CD4-positive, CD25-positive, alpha-beta regulatory T cell (primary cell): ENCODE measurements at places on chromosomes 16 and 17.

DNA sequence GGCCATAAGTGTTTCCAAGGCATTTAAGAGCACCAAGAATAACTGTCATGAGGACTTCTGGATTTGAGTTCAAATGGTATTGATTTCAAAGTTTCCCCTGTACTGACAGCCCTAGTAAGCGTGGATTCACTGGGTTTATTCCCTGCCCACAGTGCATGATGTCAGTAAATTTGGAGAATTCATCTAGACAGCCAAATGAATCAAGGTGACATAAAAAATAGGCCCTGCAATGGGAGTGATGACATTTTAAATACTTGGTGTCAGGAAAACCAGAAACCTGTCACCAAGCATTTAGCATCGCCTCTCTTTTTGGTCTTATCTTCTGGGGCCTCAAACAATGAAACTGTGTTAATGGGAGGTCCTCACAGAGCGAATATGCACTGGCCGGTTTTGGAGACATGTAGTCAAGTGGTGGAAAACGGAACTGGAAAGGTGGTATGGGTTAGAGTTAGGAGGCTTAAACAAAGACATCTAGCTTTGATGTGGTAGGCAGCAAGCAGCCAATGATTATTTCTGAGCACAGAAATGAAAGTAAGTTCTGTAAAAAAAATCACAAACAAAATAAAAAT is 29.1 kb downstream of the COG4 start:
- DNase-seq = peak; percentile 37

DNA sequence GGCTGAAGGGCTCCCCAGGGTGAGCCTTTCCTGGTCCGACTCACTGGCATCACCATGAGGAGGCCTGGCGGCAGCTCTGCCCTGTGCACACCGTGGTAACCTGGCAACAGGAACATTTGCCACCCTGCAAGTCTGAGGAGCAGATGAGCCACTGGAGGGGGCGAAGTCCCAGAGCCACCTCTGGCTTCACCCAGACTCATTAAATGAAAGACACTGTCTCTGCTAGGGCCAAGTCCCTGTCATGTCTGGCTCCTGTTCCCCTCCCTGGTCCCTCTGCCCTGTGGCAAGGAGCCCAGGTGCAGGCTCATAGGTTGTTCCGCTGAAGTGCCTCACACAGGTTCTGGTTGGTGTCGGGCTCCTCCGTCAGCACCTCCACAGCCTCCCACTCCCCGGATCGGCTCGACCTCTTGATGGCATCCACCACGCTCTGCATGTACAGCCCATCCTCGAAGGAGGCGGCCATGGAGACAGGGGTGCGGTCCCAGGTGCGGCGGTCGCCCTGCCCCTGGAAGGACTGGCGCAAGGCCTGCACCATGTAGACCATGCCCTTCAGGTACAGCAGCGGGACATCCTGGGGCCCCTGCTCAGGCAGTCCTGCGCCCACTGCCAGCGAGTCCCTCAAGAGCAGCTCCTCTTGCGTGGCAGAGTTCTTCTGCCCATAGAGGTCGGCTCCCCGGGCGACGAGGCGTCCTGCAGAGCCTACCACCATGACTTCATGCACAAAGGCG is 8.4 kb downstream of the C16orf86 start:
- DNase-seq = no peak

DNA sequence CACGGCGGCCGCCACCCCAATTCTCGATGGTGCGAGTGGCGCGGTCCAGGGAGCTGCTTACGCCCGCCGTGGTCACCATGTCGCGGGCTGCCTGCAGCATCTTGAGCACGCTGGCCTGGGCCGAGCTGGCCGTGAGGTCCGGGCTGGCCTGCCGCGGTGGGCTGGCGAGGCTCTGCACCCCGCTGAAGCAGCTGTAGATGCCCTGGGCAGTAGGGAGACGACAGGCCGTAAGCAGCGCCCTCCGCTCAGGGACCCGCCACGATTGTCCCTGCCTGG is 16.4 kb downstream of the GRIN2C start:
- no peak for DNase-seq

DNA sequence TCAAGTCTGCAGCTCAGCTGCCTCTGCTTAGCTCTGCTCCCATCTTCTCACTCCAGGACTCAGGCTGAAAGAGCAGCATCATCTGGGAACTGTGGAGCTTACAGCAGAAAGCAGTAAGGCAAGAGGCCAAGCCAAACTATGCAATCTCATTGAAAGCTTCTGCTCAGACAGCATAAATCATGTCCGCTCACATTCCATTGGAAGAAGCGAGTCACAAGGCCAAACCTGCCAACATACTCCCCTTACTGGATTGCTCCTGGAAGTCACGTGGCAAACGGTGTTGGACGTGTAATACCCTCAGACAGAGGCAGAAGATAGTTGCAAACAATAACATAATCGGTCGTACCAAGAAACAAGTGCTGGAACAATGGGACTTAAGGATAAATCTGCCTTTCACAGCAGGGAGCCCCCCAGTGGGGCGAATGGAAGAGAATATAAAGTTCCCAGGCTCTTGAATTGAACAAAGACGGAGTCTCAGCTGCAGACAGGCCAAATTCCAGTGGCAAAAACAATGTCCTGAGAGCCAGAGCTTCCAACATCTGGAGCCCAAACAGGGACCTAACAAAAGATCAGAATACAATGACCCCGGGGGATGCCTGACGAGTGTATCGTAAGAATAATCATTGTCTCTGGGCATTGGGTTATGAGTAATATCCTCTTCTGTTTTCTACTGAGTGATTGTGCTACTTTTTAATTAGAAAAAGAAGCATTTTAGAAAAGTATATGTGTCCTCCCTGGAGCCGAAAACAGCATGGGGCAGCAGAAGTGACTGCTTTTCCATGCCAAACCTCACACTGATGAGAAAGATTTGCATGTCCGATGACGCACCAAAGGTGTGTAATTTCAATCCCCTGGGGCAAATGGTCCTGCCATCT is 68.4 kb downstream of the CMC2 start:
- DNase-seq = no peak

GRCh38 chr16:86033016-86033474 is 134.1 kb downstream of the IRF8 start:
- no peak for DNase-seq

GRCh38 chr16:89759746-89760340 is 38.5 kb downstream of the ZNF276 start:
- DNase-seq = no peak

DNA sequence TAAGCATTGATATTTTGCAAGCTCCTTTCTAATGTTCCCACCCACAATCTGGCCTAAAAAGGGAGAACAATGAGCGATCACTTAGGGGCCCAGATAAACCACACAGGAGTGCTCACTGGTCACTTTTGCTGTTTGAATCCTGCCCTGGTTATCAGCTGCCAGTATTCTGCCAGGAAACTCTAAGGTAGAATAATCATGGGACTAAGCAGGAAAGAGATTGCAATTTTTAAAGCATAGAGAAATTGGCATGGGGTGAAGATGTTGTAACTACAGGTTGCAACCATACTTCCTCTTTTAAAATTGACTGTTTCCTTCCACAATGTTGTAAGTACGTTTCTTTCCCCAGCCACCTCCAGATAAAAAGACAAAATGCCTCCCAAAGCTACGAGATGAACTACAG is 251.2 kb upstream of the CDH11 start:
- DNase-seq = no peak

GRCh38 chr17:3879186-3879585 is 13.7 kb downstream of the CAMKK1 start:
- DNase-seq = no peak

DNA sequence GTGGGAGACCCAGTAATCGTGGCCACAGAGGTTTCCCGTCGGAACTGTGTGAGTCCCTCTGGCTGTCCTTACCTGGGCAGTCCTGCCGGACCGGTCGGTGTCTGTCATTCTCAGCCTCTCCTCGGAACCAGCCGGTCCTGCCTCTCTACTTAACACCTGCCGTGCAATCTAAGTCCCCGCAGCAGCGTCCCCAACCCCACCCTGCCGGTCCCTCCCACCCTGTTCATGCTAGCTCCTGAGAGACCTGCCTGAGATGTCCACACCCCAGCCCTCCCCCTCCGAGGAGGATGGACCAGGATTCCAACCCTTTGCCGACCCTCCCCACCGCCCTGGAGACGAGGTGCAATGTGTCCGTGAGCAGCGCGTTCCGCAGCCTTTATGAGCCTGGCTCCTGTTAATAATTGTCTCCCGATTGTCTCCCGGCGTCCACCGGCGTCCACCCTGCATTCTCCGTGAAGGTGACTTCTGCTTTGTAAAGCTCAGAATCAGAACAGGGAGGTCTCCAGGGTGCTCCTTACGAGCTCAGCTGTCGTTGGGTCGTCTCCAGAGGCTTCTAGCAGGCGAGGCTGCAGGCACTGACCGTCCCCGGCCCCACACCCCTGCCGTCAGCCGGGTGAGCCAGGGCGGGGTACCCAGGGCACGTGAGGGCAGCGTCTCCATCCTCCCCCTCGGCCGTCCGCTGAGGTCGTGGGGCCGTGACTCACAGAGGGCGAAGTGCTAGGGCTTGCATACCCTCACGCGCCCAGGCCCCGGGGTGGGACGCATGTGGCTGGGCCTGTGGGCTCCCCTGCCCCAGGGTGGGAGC is 10.1 kb downstream of the METRNL start:
- no peak for DNase-seq

- no peak for DNase-seq
These were observed 24.1 kb downstream of the SDR42E1 start for GRCh38 chr16:81987121-81987520.

- DNase-seq = peak; percentile 85
These were observed 17.8 kb downstream of the RAP1GAP2 start for GRCh38 chr17:2814049-2814448.

DNA sequence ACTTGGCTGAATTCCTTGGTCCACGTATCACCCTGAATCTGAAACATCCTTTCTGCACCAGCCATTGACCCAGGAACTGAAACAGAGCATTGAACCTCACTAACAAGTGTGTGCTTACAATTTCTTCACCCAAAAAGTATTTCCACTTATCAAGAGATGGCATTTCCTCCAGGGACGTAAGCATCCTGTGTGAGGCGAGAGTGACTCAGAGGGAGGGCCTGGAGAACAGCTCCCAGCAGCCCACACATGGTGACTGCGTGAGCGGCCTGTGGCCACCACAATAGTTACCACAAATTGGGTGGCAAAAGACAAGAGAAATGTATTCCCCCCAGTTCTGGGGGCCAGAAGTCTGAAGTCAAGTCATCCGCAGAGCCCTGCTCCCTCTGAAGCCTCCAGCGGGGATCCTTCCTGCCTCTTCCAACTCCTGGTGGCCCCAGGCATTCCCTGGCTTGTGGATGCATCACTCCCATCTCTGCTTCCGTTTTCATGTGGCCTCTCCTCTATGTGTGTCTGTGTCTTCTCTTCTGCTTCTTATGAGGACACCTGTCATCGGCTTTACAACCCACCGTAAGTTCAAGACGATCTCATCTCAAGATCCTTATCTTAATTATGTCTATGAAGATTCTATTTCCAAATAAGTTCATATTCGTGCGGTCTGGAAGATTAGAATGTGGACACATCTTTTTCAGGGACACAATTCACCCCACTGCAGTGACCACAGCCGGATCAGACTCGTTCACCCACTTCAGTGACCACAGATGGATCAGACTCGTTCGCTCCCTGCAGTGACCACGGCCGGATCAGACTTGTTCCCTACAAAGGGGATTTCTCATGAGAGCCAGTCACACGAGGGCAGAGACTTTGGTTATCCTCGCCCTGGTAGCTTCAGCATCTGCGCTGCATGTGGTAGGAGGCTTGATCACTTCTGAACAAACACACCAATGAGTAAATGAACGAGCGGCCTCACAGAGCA is 122.6 kb upstream of the FOXF1 start:
- no peak for DNase-seq

DNA sequence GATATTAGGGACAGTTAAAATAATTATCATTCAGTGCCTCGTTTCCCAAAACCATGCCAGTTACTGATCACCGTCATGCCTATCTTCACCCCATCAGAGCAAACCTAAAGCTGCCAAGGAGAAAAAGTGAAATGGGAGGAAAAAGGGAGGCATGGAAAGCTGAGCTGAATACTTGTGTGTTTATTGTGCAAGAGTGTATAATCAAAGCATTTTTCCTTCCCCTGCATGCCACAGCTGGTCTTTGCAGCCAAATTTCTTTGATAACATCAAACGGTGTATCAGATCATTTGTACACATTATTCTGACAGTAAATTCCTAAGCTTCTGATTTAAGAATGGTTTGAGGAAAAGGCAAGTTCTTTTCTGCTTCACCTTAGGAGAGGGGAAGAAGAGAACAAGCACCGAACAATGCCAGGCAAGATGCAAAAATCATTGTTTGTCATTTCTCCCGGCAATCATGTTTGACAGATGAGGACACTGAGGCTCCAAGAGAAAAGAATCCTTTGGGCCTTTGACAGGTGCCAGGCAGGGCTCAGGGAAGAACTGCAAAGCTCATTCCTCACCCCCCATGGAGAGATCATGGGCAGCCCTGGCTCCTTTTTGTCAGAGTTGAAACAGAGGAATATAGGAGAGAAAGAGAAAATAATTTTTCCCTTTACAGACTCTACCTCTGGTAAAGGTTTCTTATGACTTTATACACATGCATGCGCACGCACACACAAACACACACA is 51.4 kb upstream of the ARHGAP44 start:
- DNase-seq = no peak

DNA sequence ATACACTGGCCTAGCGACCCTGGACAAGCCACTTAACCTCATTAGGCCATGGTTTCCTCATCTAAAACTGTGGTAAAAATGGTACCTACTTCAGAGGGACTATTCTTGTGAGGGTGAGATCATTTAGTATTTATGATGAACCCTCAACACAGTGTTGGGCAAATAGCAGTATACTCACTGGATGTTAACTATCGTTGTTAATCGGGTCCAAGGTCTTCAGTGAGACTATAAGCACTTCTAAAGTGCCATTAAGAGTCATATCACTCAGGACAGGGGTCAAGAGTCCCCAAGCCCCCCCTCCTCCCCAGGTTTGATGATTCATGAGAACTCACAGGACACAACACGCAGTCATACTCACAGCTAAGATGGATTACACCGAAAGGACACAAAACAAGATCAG is 11.0 kb downstream of the TK2 start:
- no peak for DNase-seq

- no peak for DNase-seq
These were observed 15.5 kb downstream of the ASIC2 start for GRCh38 chr17:33277436-33278100.

DNA sequence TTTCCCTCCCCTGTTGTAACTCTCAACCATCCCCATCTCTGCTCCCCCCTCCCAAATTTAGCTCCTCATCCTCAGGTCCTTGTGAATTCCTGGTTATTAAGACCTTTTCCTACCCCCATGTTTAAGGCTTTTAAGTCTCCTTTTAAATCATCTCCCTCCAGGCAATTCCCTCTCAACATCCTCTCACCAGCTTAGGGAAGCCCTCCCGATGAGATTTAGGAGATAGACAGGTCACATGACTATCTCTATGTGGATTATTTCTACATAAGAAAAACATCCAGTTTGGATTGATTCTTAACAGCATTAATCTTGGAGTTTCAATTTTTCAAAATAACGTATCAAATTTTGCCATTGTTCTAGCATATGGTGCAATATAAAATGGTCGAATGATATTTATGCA is 12.5 kb upstream of the WSB1 start:
- no peak for DNase-seq

DNA sequence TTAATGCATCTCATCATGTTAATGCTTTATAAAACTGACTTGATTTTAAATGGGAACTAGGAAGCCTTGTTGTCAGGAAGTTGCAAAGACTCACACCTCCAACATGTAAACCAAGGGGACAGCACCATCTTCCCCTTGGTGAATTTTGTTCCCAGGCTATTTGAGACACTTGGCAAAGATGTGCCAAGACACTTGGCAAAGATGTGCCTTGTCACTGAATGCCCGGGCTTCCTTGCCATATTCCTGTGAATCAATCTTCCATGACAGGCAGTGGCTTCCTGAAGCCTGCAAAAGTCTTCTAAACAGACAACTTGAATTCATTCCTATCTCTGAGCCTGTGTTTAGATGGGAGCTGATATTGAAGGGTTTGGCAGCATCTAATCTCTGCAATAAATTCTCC is 465.4 kb upstream of the C16orf82 start:
- no peak for DNase-seq
